HTR-8/SVneo (cell line): ENCODE measurements at places on chromosomes 16 and 17.

DNA sequence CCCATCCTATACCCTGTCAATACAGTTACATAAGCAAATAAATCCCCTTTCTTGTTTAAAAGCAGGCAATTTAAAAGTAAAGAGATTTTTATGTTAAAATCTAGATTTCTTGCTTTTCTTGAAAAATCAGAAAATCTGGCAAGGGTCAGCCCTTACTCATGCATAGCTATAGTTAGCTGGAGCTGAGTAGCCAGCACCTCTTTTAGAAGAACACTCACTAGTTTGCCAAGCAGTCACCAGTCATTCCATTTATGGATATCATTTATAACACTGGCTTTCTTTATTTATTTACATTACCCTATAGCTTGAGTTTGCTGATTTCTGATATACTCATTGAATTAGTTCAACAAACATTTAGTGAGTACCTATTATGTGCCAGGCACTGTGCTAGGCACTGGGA lies 45.7 kb downstream of the NXPH3 start:
- DNase-seq = no peak

DNA sequence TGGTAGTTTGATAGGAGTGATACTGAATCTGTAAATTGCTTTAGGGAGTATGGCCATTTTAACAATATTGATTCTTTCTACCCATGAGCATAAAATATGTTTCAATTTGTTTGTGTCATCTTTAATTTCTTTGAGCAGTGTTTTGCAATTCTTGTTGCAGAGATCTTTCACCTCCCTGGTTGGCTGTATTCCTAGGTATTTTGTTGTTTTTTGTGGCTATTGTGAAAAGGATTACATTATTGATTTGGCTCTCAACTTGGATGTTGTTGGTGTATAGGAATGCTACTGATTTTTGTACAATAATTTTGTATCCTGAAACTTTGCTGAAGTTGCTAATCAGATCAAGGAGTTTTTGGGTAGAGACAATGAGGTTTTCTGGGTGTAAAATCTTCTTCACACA lies 3.2 kb downstream of the KRTAP9-9 start:
- DNase-seq = no peak

GRCh38 chr16:3355589-3355988 lies at the start of gene OR2C1:
OR2C1 (plus strand) TSS chr16:3355889; CDS start chr16:3355941, 52 bp downstream.
- DNase-seq = no peak

DNA sequence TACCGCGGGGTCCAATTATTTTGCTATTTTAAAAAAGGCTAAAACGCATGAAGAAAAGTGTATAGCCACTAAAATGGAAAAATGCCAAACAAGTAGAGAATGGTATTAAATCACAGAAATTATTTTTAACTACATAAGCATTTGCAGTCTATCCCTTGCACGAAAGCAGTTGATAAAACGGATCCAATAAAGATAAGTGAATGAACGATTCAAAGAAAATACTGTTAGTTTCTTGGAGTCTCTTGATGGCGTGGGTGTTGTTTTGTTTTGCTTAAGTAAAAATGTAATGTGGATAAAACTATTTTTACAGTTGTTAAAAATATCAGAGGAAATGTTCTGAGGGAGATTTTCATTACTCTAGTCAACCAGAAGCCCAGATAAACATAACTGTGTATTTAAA lies 9.3 kb downstream of the HS3ST3A1 start:
- DNase-seq = no peak

- no peak for DNase-seq
These were observed 1.1 kb downstream of the METRNL start for GRCh38 chr17:83080579-83080857.

GRCh38 chr16:22210285-22210684 lies 4.2 kb downstream of the EEF2K start:
- DNase-seq = no peak

DNA sequence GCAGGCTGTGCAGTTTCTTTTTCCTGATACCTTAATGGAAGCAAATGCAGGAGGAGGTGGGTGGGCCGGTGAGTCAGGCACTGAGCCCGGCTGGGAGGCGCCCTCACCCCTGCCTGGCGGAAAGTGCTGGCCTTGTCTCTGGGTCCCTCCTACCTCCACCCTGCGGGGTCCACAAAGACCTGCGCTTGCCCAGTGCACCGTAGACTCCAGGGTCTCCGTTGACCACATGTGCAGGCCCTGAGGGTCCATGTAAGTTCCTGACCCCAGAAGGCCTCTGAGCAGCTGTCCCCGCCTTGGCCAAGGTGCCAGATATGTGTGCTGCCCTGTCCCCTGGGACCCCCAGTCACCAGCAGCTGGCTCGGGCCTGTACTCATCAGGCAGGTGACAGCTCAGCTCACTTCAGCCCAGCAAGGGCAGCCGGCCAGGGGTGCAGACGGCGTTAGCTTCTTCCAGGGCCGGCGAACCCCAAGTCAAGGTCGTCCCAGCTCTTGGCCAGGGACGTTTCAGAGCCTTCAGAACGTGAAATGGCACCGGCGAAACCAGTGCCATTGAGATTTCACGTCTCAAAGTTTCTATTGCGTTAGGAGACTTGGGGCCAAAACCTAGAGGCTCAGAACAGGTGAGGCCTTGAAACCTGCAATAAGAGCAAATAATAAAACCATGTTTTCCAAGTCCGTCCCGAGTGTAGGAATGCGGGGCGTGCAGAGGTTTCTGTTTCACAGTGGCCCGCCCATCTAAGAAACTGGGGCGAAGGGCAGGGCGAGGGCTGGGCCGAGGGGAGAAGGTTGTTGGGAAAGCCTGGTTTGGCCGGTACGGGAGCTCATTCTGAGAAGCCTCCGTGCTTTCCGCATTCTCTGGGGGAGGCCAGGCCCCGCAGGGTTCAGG lies 12.1 kb downstream of the METRNL start:
- no peak for DNase-seq

GRCh38 chr17:39591958-39592954 lies 15.5 kb downstream of the NEUROD2 start:
- peak; percentile 64 for DNase-seq

- no peak for DNase-seq
These were observed 36.0 kb downstream of the USP32 start for GRCh38 chr17:60355663-60356594.

DNA sequence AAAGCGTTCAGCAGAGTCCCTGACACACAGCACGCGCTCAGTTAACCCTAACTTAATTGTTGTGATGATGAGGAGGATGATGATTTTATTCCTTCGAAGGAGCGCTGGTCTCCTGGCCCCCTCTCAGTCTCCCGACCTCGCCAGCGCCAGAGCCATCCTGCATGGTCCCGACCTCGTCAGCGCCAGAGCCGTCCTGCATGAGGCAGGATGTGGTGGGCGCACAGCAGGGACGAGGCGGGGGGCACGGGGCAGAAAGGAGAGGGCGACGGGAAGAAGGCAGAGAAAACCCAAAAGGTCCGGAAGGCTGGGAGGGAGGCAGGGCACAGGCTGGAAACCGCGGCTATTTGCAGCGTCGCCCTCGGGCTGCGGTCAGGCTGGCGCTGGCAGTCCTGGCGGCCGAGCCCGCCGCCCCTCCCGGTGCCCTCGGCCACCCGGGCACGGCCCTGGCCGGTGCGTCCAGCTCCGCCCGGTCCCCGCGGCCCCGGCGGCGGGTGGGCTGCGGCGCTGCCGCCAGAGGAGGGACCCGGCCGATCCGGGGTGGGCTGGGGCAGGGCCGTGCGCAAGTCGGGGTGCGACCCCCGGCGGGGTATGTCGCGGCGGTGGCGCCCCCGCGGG lies 3.0 kb upstream of the TAC4 start:
- DNase-seq = no peak

DNA sequence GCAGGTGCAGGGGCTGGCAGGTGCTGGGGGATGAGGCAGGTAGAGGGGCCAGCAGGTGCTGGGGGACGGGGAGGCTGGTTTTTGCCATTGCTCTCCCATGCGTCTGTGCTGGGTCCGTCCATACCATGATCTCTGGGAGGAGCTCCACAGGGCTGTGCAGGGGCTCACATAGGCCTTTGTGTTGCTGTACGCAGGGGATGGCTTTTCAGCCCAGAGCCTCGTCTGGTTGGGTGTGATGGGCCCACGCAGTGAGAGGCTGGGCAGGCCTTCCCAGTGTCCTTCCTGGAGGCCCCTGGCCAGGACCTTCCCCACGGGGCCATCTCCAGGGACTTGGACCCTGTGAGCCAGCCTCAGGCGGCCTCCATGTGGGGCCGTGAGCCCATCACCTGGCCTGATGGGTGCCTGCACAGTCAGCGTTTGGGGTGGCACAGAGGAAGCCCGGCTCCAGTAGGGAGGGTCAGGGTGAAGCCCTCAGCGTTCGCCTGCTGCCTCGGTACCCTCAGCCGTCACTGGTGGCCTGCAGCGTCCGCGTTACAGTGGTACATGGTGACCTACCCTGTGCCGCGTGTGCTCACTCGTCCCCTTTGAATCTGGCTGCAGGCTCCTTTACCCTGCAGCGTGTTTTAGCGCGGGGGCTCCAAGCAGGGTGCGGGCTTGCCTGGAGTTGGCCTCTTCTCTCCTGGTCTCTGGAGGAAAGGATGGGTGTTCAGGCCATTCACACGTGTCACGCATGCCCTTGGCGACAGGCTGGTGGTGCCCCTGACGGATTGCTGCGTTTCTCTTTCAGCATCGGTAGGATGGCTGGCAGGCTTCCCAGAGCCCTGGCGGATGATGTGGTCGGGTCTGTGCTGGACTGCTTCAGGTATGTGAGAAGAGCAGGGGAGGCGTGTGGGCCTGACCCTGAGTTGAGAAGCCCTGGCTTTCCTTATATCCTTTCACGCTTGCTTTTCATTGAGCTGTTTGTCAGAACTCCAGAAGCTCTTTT lies 30.6 kb downstream of the ZNF750 start:
- DNase-seq = no peak

DNA sequence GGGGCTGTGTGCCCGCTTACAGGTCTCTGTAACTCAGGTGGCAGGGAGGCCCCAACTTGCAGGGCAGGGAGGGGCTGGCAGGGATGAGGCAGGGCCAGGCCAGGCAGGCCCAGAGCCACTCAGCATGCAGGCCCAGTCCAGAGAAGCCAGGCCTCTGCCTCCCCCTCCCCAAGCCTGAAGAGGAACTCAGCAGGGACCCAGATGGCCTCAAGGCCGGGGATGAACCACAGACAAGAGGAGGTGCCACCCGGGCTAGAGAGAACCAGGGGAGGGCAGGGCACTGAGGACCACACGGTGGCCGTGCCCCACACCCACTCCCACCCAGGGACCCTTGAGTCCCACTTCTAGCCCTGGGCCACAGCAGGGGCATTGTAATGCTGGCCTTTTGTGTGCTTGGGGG lies 29.8 kb upstream of the EIF1 start:
- DNase-seq = no peak

DNA sequence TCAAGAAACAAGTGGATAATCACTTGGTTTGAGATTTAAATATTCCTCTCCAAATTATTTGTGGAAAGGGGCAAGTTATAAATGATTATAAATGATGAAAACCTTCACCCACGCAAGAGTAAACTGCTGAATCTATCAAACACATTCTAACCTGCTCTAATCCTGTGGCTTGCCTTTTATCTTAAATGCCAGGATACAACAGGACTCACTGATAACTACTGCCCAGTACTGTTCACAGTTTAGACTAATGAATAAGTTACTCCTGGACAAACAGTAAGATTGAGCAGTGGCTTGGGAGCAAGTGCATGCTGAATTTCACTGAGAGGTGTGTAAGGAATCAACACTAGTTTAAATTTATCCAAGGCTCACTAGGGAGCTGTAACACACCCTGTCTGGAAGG lies 31.1 kb downstream of the IGF2BP1 start:
- DNase-seq = no peak

DNA sequence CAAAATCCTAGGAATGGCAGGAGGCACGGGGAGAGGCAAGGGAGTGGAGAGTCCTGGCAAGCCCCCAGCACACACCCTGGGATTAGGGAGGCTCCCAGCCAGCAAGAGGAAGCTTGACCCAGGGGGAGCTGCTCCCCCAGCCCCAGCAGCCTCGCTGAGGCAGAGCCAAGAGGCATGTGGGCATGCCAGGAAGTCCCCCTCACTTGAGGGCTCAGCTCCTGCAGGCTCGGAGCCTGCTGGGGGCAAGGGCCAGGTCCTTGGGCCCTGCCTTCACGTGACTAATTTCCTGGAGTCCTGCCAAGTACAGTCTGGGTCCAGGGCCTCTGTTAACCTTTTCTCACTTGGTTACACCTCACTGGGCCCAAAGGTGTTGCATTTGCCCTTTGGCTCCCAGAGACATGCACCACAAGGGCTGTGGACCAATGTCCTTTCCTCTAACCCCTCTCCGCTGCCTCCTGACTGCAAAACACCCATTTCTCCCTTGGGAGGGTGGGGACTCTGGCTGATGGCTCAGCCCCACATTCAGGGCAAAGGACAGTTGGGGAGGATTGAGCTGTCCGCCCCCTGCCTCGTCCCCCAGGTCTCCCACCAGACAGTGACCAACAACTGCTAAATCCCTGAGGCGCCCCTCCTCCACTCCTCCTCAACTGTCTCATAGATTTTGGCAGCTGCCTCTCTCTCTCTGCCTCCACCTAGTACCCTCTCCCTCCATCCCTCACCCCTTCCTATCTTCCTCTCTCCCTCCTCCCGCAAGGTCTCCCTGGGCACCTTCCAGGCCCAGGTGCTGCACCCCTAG lies 4.4 kb upstream of the SLC47A2 start:
- no peak for DNase-seq

- no peak for DNase-seq
These were observed 19.7 kb downstream of the RBFOX3 start for GRCh38 chr17:79591014-79591590.

DNA sequence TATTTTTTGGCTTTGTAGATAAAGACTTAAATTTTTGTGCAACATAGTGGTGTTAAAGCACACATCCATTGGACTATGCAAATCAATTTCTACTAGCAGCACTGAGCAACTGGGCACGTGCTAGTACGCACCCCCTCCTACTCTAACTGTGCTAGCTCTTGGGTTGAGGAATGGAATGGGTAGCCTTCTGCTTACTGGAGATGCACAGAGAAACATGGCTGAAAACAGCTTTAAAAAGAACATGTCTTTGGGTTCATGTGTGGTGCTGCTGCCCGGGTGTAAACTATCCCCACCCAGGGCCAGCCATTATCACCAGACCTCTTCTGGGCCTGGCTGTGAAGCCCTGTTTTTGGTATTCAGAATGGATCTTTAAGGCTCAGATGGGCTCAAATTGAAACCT lies 7.3 kb downstream of the ESRP2 start:
- no peak for DNase-seq

- DNase-seq = no peak
These were observed 121.5 kb downstream of the CDK5R1 start for GRCh38 chr17:32608267-32608666.

- DNase-seq = no peak
These were observed 3.1 kb downstream of the EVI2A start for GRCh38 chr17:31318298-31318801.

GRCh38 chr16:81061871-81062608 lies 15.0 kb downstream of the C16orf46 start:
- DNase-seq = no peak

DNA sequence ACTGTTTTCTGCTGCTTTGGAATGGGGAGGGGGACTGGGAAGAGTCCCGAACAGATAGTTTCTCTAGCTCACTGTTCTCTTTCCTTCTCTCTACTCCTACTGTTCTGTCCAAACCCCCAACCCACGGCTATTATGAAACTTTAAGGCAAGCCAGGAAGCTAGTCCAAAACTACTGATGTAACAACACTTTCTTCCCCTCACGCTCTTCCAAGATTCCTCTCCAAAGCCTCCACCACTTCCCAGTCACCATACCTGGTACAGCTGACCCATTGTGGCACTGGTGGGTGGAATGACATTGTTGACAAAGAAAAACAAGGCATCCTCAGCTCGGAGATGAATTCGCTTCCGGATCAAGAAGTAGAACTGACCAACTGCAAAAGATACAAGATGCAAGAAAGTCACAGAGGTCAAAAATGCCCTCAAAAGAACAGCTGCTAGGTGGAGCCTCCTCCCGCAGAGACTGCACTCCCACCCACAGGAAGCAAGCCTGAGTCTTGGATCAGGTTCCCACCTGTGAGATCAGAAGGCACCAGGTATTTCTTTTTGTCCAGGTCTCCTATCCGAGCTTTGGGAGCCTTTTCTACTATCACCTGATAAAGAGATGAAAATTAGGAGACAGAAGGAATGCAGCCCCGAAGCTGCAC lies 1.0 kb downstream of the GABARAP start:
- DNase-seq = no peak
